Activated naive CD8-positive, alpha-beta T cell treated with anti-CD3 and anti-CD28 coated beads for 36 hours (primary cell): ENCODE measurements at places on chromosomes 7 and 10. TPM values are rescaled to one million over a fixed set of nuclear protein-coding genes. Genes with fewer than 3 reads are reported as not detected.

LHFPL3 gene
- total RNA-seq = not detected

CCL24 gene
- not detected for total RNA-seq

MMP21 gene
- not detected for total RNA-seq

EZH2 gene
- 109 TPM for total RNA-seq

UCMA gene
- total RNA-seq = not detected

DNA sequence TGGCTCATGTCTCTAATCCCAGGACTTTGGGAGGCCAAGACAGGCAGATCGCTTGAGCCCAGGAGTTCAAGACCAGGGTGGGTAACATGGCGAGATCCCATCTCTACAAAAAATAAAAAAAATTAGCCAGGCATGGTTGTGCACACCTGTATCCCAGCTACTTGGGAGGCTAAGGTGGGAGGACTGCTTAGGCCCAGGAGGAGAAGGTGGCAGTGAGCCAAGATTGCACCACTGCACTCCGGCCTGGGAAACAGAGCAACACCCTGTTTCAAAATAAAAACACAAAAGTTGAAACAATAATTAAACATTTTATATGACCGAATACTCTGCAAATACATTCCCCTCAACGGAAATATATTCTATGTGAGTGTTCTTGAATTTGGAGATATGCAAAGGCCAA lies 40.3 kb downstream of the JMJD1C start:
- DNase-seq = no peak

- no peak for DNase-seq
Measured at GRCh38 chr10:8502573-8502972, 448.1 kb downstream of the GATA3 start.

GRCh38 chr10:75407224-75407712 lies 5.7 kb upstream of the ZNF503 start:
- no peak for DNase-seq

- peak; percentile 65 for DNase-seq
Measured at GRCh38 chr7:30285536-30286284, 1.3 kb downstream of the ZNRF2 start.

DNA sequence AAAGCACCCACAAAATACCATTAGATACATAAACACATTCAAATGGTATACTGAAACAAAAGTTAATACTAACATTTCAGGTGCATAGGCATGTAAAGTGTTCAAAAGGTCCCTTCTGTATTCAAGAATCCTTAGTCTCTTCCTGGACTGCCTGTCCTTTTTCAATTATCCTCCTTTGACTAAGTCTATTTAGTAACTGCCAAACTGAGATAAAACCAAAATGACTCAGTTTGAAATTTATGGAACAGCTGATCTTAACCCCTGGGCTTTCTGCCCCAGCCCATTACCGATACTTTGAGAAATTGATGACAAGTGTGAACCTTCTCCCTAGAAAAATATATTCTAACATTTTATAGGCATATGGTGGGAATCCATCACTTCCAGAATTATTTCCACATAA lies 5.4 kb downstream of the EPC1 start:
- DNase-seq = no peak

GRCh38 chr7:152176797-152177196 lies 151.3 kb downstream of the GALNT11 start:
- no peak for DNase-seq
